Stimulated activated CD4-positive, alpha-beta T cell treated with anti-CD3 and anti-CD28 coated beads, Interleukin-4, amount 100 ng/mL, for 4 hours (primary cell): ENCODE measurements at places on chromosomes 1 and 21.

- DNase-seq = no peak
Measured at GRCh38 chr1:193229136-193229535, 42.7 kb upstream of the B3GALT2 start.

DNA sequence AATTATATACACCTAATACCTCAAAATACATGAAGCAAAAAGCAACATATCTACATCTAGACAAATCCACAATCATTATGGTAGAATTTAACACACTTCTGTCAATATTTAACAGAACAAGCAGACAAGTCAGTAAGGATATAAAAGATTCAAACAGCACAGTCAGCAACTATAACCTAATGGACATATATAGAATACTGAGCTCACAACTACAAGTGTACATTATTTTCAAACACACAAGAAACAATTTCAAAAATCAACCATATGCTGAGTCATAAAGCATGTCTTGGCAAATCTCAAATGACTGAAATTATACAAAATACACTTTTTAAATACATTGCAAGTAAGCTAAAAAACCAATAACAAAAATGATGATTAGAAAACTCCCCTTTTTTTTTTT lies 178.0 kb downstream of the TOMM20 start:
- no peak for DNase-seq

DNA sequence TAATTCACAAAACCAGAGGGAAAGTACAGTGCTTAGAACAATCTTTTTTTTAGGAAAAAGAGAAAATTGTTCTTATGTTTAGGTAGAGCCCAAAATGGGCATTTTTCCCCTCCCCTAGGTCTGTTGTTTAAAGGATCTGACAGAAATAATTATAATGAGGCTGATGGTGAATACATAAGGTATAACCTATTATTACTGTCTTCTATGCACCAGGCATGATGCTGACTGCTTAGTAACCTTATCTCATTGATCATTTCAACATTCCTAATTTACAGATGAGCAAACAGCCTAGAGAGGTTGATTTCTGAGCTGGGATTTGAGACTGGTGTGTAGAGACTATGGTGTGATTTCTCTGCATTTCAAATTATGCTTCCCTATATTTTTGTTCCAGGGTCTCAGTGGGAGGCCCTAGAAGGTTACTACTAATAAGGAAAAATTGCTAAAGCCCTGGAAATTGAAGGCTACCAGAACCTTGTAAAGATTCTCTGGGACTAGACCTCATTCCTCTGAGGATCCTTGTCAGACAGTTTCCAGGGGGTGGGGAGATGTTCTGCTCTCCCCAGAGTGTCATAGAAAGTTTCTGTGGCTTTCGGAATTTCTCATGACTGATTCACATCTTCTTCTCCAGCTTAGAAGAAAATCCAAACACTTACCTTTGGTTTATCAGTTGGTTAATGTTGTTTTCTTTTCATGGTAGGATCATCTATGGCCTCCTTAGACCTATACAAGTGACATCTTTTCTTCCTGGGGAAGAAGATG lies 44.9 kb downstream of the ROR1 start:
- DNase-seq = no peak

DNA sequence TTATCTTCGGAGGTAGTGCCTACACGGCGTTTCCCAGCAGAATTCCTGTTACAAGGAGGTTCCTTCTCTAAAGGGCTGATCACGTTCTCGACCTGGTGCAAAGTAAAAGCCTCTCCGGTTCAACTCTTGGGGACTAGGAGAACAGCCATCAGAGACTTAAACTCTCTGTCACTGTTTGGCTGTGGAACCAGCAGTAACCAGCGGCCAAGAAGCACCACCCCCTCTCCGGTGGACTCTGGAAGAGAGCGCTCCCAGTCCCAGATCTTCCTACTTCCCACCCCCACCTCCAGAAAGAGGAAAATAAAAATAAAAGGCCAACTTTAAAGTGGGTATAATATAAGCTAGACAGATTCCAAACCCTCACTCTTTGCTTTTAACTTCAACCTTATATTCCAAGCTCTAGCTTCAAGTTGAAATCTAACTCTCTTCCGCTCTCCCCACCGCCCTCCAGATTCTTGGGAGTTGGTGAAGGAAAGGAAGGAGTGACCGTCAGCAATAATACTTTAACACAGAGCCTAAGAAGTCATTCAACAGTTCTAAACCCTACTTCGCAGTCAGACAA lies 2.9 kb downstream of the BRINP3 start:
- no peak for DNase-seq

GRCh38 chr1:44587796-44588460 lies 86.4 kb downstream of the TMEM53 start:
- DNase-seq = no peak

GRCh38 chr1:180020017-180020416 lies 65.4 kb downstream of the CEP350 start:
- DNase-seq = no peak

GRCh38 chr1:38727684-38728584 lies 131.6 kb downstream of the RRAGC start:
- no peak for DNase-seq

DNA sequence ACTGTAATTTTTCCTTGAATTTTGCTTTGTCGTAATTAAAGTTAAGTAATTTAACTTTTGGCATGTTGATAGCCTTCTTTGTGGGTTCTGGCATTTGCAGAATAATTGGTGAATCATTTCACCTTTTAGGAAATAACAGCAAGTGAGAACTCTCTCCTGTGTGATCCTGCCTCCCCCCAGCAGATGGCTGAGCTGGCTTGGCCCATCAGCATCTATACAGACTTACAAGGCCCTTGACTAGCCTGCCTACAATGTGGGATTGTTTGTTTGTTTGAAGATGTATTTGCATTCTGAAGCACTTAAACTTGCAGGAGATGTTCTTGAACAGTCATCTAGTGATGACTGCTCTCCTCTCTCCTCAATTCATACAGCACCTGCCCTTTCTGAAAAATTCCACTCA lies 55.9 kb downstream of the MACO1 start:
- DNase-seq = no peak

DNA sequence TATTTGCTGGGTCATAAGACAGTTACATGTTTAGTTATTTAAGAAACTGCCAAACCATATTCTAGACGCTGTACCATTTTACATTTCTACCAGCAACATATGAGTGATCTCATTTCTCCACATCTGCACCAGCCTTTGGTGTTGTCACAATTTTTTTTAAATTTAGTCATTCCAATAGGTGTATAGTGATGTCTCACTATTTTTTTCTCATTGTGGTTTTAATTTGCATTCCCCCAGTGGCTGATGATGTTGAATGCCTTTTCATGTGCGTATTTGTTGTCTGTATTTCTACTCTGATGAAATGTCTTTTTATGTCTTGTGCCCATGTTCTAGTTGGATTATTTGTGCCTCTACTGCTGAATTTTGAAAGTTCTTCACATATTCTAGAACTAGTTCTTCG lies 38.4 kb downstream of the NFASC start:
- DNase-seq = no peak

DNA sequence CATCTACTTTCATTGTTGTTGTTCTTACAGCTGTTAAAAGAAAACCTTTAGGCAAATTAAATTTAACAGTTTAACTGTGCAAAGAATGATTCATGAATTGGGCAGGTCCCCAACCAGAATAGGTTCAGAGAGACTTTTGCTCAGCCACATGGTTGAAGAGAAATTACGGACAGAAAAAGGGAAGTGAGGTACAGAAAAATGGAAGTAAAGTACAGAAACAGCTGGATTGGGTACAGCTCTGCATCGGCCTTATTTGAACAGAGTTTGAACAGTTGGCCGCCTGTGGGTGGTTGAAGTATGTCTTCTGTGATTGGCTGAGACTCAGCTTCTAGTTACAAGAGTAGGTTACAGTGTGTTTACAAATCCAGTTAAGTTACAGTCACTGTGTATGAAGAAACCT lies 210.1 kb downstream of the FGGY start:
- no peak for DNase-seq

- DNase-seq = no peak
Measured at GRCh38 chr1:86466109-86466844, 2.5 kb upstream of the CLCA1 start.

GRCh38 chr1:25501235-25502058 lies 42.0 kb upstream of the LDLRAP1 start:
- no peak for DNase-seq

DNA sequence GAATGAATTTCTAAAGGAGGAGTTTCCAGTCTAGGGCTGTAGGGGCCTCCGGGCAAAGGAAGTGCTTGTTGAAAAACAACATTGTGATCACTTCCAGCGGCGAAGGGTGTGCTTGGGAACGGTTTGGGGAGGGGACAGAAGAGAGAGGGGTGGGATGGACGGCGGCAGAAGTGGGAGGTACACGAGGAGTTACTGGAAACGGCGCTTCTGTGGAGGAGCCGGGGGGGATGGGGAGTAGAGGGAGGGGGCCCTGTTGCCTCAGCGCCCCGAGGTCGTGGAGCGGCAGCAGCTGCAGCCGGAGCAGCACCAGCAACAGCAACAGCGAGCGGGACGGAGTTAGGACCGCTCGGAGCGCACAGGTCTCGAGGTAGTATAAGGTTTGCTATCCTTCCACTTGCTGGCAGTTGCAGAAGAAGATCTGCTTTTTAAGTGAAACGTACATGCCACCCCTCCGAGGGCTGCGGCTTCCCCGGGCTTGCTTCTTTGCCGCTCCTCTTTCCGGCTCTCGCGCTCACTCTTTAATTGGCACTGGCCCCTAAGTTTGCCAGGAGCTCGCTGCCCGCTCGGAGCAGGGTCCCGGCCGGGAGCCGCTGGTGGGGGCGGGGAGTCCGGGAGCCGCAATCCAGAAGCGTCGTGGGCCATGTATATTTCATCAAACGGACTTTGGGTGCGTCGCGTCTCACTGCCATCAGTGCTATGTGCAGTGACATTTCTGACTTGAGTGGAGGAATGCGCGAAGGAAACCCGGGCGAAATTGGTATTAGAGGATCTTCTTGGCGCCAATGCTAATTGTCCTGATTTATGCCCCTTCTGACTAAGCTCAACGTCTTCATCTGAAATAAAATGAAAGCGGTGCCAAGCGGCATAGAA lies 771 bp upstream of the NTNG1 start:
- no peak for DNase-seq

GRCh38 chr1:230565141-230565540 lies 77.1 kb upstream of the COG2 start:
- no peak for DNase-seq

- no peak for DNase-seq
Measured at GRCh38 chr1:114746450-114747121, 11.2 kb downstream of the CSDE1 start.

DNA sequence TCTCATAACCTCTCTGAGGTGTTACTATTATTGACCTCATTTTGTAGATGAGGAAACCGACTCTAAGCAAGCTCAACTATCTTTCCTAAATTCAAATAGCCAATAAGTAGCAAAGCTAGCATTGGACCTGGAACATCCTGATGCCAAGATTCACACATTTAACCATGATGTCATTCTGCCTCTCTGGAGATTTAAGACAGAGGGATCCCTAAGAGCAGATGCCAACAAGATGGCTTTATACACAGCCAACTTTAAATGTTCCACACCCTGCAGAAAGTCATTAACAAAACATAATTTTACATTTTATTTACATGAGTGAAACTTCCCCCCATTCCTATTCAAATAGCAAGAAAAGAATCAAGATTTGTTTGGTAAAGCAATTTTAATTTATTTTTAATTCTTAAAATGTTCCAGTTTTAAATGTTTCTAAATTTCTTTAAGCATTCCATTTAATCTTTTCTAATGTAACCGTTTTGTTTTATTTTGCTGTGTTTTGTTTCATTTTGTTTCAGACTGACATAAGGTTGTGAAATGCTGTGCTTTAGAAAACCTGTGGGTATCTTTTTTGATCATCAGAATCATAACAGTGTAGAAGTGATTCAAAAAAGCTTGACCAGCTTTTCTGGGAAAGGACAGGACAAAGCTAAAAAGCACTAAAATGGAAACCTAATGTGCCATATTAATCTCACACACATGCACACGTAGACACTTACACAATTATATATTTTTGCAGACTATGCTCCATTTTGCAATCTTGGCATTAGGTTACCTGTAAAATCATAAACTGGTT lies 7.6 kb upstream of the VAV3 start:
- DNase-seq = no peak

DNA sequence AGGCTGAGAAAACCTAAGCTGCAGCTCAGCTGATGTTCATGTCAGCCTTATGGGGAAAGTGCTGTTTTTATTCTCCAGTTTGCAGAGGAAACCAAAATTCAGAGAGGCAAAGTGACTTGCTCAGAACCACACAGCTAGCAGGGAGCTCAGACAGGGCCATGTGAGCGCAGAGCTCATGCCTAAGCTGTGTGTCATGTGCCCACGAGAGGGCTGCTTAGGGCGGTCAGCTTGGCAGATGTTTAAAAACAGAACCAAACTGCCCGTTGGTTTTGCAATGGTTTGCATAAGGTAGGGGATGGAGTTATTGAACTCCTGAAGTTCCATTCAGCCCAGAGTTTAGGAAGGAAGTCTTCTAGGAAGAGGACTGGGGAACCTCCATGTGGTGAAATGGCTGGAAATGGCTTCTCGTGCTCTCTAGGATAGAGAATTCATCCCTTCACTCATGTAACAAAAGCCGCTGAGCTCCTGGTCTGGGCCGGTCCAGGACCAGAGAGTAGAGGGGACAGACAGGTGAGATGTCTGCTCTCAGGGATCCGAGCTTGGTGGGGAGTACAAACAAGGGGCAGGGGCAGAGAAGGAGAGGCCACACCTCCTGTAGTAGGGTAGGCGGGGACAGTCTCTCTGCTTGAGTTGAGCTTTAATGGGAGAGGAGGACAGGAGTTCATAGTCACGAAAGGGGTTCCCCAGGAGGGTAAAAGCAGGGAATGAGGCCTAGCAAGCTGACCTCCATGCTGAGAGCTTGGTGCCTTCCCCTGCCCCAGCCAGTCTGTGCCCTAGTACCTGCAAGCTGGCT lies 46.9 kb downstream of the ARHGEF10L start:
- DNase-seq = no peak

DNA sequence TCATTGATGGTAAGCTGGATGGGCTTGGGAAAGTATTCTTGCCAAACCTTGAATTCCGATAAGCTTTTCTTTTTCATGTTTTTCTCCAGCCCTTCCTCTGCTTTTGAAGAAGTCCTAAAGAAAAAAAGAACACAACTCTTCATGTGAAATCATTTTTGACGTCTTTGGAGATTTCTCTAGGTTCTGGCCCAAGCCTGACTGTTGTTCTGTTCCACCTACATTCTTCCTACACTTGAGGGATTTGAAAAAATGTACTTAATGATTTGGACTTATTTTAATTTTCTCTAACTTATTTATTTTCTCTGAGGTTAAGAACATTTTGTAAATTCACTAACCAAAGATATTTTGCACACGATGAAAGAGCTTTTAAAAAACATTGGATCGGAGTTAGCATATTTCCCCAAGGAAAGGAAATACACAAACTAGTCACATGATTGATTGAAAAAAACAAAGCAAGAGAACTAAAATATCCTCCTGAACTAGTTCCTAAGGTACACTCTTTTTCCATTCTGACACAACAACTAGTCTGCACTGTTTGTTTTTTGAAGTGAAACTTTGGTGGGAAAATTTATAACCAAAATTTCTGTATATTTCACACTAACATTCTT lies 82.3 kb downstream of the LTN1 start:
- DNase-seq = no peak
